Central memory CD4-positive, alpha-beta T cell (primary cell): ENCODE measurements at places on chromosomes 3 and 15.

GRCh38 chr3:127206154-127206553, 13.2 kb downstream of the PRR23E start:
- DNase-seq, result no peak

DNA sequence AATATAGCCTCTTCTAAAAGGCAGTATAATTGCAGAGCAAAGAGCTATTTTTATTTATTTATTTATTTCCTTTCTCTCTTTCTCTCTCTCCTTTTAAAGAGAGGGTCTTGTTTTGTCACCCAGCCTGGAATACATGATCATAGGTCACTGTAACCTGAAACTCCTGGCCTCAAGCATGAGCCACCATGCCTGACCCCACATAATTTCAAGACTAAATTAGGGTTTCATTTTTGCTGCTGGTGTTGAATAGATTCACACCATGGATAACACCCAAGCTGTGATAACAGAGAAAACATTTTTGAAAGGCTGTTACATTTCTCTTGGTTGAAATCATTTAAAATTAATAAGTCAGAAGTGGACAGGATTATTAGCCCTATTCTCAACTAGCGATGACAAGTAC, 131.6 kb downstream of the LEKR1 start:
- DNase-seq, result no peak

GRCh38 chr15:52343831-52344230, 48.2 kb upstream of the MYO5C start:
- DNase-seq, result no peak

DNA sequence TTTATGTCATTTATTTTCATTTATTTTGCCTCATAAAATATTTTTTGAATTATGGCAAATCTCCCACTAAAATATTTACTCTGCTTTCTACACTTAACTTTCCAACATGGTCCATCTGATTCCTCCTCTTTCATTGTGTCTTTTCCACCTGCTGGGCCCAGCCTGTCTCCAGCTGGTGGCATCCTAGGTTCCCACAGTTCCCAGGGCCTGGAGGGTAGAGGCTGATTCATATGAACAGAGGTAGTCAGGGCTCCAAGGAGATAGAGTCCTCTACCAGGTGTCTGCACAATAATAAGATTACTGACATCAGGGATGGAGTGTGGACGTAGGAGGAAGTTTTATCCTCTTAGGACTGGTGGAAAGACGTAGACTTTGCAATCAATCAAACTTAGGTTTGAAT, 14.3 kb downstream of the ZBTB38 start:
- DNase-seq, result no peak

DNA sequence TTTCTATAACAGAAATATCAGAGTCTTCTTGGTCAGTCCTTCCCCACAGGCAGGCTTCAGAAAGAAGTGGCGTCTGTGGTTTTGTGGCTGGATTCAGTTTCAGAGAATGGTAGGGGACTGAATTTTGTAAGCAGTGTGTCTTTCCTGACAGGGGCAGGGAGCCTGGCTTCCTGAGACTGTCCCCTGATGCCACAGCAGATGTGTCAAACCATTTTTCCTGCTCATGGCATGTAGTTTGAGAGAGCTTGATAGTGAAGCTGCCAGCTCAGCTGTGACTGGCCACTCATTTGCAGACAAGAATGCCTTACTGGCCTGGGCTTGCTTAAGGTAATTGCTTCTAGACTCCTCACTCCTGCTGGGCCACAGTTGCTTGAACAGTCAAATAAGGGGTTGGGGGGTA, 26.4 kb downstream of the LARS2 start:
- DNase-seq, result no peak

- DNase-seq, result no peak
Observed at GRCh38 chr3:191119415-191120295, 79.4 kb upstream of the OSTN start.

- DNase-seq, result no peak
Observed at GRCh38 chr3:113685956-113686721, 10.3 kb downstream of the USF3 start.

- DNase-seq, result no peak
Observed at GRCh38 chr3:186080849-186081438, 27.9 kb downstream of the ETV5 start.

- no peak for DNase-seq
Observed at GRCh38 chr3:73624821-73625665, at the start of gene PDZRN3. TSS of gene PDZRN3 (minus strand) at chr3:73624941.

DNA sequence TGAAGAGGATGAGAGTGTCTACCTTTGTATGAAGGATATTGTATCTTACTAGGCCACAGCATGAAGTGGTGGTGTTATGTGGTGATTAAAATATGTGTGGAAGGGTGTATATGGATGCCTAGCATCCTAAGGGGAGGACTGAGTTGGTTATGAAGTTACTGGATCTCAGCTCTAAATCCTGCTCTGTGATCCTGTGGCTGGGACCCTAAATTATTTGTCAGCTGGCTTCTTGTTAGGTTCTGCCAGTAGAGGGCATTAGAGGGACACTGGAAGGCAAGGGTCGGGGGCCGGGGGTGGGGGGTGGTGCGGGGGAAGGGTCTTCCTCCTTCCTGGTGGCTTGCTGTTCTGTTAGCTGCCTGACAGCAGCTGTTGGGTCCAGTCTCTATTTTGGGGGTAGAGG, 34.9 kb downstream of the MORF4L1 start:
- DNase-seq, result no peak

GRCh38 chr15:23038726-23039142, 635 bp downstream of the TUBGCP5 start:
- DNase-seq, result no peak

DNA sequence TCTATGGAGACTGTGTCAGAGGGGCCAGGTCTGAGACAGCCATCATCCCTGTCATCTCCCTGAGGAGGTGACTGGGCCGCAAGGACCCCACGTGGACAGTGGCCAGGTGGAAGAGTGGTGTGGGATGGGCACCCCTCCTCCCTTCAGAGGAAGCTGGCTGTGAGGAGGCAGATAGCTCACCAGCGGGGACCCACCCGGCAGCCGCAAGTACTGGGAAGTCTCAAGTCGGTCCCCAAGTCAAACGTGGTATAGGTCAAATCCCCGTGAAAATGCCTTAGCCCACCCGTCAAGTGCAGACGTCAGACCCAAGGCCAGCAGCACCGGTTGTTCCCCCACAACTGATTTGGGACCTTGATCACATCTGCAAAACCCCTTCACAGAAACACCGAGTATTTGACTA, 12.3 kb upstream of the KLF13 start:
- DNase-seq, result no peak

GRCh38 chr3:155753038-155753639, 8.3 kb upstream of the PLCH1 start:
- DNase-seq, result no peak

- DNase-seq, result no peak
Observed at GRCh38 chr15:45468294-45468693, 54.3 kb downstream of the SLC30A4 start.

DNA sequence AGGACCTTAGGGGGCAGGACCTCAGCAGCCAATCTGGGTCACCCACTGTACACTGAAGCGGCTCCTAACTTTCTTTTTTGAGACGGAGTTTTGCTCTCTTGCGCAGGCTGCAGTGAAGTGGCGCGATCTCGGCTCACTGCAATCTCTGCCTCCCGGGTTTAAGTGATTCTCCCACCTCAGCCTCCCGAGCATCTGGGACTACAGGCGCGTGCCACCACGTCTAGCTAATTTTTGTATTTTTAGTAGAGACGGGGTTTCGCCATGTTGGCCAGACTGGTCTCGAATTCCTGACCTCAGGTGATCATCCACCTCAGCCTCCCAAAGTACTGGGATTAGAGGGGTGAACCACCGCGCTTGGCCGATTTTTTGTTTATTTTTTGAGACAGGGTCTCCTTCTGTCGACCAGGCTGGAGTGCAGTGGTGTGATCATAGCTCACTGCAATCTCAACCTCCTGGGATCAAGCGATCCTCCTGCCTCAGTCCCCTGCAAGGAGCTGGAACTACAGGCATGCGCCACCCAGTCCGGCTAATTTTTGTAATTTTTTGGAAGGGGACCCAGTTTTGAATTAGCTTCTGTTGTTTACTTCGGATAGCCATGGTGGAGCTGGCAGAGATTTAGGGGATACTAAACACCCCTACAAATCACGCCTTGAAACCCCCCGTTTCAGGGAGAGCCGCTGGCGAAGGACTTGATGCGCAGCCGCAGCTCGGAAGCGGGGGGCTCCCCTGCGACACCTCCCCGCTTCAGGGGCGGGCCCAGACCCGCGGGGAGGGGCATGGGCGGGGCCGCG, 1.5 kb upstream of the CLK3 start:
- DNase-seq, result no peak

DNA sequence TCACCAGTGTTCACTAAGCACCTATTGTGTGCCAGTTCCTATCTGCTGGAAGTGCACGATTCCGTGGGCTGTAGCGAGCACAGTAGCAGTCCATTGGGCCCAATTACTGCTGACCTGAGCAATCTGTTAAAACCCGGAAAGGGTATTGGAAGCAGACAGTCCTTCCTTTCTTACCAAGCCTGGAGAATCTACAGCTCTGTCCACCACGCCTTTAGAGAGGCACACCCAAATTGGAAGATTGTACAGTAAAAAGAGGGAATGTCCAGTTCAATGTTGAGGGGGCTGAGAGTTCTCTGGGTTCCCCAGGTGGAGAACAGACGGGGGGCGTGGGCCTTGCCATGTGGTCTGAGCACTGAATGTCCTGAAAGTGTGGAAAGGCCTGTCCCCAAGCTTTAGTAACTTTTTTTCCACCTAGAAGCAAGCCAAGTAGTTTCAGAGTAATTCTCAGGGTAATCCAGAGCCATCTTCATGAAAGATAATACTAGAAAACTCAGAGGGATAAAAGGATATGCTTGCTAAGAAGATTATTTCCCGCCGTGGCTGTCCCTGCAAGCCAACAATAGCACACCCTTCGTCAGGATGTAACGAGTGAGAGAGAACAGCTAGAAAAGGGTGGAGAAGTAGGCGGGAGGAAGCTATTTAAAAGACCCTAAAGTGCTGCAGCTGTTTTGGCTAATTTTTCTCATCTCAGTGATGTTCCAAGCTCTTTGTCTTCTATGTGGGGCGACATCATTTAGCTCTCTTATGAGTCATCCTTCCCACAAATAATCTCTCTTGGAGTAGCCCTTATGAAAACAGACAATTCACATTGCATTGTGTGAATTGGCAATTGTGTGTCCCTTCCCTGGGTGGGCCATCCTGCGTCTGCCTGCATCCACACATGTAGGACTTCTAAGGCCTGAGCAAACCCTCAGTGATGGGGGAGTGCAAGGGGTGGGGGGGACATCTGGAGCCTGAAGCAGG, 181.0 kb downstream of the ATG7 start:
- DNase-seq, result no peak

DNA sequence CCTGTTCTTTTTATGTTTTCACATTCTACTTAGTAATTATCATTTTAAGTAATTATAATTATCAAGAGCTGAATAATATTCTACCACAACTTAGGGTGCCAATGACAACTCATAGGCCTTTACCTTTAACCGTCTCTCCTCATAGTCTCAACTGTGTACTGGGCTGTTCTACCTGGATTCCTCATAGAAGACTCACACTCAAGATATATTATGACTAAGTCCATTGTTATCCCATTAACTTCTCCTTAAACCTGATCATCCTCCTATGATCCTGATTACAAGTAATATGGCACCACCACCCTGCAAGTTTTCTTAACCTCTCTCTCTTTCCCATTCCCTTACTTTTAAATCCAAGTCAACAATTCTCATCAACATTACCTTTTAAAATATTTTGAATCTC, 285.9 kb upstream of the VEPH1 start:
- no peak for DNase-seq

DNA sequence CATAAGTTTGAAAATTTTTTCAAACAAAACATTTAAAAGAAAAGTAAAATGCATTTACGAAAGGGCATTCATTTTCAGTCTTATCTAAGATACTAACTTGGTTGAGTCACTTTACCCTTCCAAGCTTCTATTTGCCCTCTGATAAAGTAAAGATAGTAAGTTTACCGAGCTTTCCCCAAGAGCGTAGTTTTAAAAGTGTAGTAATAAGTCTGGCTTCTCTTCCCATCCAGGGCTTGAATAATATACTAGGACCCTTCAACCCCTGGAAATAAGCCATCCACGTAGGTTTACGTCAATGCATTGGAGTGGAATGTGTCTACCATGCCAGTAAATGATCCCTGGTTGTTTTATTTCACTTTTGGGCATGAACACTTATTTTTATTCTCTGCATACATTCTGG, 608.3 kb downstream of the NTRK3 start:
- no peak for DNase-seq

- DNase-seq, result no peak
Observed at GRCh38 chr15:71781179-71781964, 29.0 kb upstream of the NR2E3 start.

GRCh38 chr3:27165321-27165721, 203.9 kb downstream of the NEK10 start:
- no peak for DNase-seq

DNA sequence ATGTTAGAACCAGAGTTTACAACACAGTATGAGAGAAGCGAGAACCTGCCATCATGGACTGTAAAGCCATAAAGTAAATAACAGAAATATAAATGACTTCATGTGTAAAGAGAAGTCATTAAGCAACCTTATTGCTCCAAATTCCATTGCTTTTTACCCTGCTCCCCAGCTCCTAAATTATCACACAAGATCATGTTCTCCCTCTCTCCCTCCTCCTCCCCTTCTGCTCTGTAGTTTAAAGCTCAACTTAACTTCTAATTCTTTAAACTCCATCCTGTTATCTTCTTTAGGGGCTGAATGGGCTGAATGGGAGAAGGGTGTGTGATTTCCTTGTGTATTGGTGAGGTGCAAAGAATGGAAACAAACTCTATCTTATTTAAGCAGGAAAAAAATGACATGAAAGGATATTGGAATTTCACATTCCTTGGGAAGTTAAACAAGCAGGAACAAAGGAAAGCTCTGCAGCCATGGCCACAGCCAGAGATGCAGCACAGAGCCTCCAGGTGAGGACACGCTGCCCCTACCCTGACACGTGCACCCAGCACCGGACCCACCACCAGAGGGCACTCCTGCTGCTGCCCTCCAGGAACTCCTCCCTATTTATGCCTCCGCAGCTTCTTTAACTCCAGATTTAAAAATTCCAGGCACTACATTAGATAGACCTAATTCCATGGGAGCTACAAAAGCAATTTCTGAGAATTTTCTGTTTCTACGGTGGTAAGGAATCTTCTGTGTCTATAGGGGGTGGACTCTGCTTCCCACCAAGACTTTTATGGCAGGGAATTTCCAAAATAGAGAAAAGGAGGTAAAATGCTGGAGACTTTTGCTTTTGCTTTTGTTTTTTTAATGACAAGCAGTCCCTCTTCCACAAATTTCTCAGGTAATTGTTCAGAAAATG, 76.9 kb upstream of the ABI3BP start:
- peak; percentile 36 for DNase-seq
